T1000 (cell line): ENCODE measurements at places on chromosomes 2 and 18.

- DNase-seq = peak; percentile 57
Observed at GRCh38 chr2:133817680-133818566, 249.7 kb upstream of the NCKAP5 start.

DNA sequence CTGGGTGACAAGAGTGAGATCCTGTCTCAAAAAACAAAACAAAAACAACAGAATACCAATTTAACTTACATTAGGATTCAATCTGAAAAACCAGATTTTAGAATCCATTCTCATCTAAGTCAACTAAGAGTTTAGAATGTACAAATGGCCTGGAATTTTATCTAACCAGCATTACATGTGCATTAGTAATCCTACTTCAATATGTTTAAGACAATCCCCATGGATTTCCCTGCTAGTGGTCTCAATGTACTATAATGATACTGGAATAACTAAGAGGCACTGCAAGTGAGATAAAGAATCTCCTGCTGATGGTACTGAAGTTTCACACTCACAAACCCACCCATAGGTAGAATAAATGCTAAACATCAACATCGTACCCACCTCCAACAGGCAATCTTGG lies 53.9 kb upstream of the DNER start:
- no peak for DNase-seq

- DNase-seq = no peak
Observed at GRCh38 chr2:217790195-217790594, 212.6 kb downstream of the TNS1 start.

GRCh38 chr18:23099621-23100020 lies 35.7 kb upstream of the CABLES1 start:
- DNase-seq = no peak

DNA sequence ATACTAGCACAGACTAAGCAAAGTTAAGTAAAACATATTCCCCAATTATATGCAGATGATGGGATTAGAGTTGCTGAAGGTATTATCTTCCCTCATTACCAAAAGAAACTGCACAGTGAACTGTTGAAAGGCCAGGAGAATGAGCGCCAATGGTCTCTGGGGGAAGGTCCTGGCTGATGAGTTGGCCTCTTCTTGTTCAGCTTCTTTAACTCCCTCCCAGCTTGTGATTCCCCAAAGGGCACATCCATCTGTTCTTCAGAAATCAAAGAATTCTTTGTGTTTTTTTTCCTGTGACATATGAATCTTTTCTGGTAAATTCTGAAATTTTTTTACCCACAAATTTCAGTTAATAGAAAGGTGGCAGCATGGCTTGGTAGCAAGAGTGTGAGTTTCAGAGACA lies 667.6 kb downstream of the CNTNAP5 start:
- DNase-seq = no peak

DNA sequence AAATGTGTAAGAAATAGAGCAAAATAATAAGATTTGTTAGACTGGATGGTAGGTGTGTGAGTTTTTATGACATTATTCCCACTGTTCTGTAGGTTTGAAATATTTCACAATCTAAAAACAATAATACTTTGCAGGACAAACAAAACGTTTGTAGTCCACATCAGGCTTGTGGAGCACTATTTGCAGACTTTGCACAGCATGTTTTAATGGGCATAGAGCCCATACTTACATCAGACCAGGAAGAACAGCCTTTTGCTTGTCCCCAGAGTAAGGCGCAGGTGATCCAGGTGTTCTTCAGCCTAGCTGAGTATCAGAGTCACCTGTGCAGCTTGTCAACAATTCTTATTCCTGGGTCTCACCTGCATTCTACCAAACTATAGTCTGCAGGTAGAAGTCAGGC lies 9.1 kb upstream of the STK39 start:
- no peak for DNase-seq

- DNase-seq = no peak
Observed at GRCh38 chr2:35522450-35522849, 833.1 kb upstream of the CRIM1 start.

GRCh38 chr2:124257120-124257519 lies 232.0 kb downstream of the CNTNAP5 start:
- DNase-seq = no peak

GRCh38 chr2:21910832-21911507 lies 787.2 kb downstream of the TDRD15 start:
- DNase-seq = no peak

- DNase-seq = no peak
Observed at GRCh38 chr18:61955644-61956043, 62.8 kb upstream of the RNF152 start.

GRCh38 chr2:53848062-53848461 lies 11.7 kb downstream of the GPR75 start:
- no peak for DNase-seq

DNA sequence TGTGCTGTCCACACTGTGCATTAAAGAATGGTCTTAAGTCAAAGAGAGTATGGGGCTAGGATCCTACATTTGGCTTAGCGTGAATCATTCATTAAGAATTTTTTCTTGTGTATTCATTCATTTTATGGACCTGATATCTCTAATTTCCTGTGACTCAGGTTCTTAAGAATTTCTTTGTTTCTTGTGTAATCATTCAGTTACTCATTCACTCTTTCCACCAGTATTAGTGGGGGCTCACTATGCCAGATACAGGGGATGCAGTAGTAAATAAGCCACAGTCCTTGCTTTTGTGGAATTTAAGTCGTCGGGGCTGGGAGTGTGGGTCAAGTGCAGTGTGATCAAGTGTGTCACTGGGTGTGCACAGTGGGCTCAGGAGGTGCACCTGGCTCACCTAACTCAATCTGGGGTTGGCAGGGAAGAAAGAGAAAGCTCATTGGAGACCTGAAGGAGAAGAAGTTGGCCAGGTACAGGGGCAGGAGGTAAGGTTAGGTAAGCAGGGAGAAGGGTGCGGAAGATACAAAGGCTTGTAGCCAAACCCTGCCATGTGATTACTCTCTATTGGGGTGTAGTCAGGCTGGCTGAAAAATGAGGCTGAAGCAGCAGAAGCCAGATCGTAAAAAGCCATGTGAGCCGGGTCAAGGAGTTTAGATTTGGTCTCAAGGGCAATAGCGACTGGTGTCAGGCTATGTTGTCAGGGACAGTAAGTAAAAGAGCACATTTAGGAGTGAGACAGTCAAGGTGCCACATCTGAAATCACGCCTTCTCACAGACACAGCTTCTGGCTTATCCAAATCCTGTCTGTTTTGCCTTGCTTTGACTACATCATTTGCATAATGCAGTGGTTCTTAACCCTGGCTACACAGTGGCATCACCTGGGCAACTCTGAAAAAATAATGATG lies 67.2 kb downstream of the KCTD1 start:
- peak; percentile 30 for DNase-seq

- DNase-seq = no peak
Observed at GRCh38 chr2:226746196-226746800, 53.3 kb downstream of the IRS1 start.

GRCh38 chr2:240760576-240761246 lies 59.3 kb downstream of the KIF1A start:
- no peak for DNase-seq

- no peak for DNase-seq
Observed at GRCh38 chr2:217707131-217707611, 295.6 kb downstream of the TNS1 start.

GRCh38 chr2:112691881-112692281 lies 28.9 kb upstream of the NT5DC4 start:
- DNase-seq = no peak

GRCh38 chr2:76668279-76668678 lies 853.9 kb downstream of the LRRTM4 start:
- DNase-seq = no peak

DNA sequence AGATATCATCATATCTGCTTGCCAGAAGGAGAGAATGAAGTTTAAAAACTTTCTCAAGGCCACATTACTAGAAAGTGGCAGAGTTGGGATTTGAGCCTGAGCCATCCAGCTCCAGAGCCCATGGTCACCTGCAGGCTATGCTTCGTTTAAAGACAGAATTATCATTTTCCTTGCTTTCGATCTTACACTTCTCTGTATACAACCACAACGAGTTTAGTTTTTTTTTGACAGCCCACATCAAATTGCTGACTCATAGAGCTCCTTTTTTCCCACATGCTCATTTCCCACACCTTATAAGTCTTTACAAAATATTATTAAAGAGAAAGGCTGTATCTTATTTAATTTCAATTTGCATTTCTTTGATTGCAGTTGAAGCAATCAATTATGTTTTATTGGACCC lies 6.5 kb downstream of the PLEK start:
- no peak for DNase-seq

DNA sequence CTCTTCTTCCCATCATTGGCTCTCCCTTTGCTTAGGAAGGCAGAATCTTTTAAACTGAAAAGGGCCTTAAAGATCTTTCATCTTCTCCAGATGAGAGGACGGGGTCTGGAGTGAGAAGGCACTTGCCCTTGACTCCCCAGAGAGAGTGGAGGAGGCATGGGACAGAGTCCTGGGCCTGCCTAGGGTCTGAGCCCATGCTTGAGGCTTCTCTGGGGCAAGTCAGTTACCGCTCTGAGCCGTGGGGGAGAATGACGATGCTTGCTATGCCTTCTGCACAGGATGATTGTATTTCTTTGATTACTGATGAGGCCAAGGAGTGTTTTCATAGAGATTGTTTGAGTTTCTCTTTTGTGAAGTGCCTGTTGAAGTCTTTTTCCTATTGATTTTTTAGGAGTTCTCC lies 921 bp downstream of the PLB1 start:
- no peak for DNase-seq

- DNase-seq = no peak
Observed at GRCh38 chr18:35142275-35142615, 98.6 kb upstream of the ZNF397 start.

- no peak for DNase-seq
Observed at GRCh38 chr2:35530615-35531135, 824.9 kb upstream of the CRIM1 start.

DNA sequence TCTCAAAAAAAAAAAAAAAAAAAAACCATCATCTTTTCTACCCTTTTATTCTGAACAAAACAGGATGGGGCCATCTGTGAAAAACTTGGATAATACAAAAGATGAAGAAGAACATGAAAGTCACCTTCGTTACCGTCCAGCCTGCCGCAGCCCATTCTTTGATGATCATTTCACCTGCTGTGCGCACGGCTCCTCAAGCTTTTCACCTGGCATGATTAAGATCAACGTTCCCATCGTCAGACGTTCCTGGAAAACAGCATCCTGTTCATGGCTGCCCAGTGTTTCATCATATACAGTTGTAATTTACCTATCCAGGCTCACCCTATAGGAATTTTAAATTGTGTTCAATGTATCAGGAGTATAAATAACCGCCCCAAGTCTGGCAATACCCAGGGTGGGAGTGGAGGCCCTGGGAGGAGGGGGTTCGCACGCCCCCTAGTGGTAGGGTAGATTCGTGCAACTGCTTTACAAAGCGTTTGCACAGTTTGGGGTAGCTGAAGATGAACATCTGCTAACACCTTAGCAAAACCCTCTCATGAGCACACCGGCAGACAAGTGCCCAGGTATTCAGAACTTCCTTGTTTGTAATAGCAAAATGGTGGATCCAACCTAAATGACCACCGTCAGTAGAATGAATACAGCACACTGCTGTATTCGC lies 49.0 kb upstream of the GLI2 start:
- DNase-seq = no peak

GRCh38 chr18:6860804-6861448 lies 131.4 kb downstream of the ARHGAP28 start:
- no peak for DNase-seq

DNA sequence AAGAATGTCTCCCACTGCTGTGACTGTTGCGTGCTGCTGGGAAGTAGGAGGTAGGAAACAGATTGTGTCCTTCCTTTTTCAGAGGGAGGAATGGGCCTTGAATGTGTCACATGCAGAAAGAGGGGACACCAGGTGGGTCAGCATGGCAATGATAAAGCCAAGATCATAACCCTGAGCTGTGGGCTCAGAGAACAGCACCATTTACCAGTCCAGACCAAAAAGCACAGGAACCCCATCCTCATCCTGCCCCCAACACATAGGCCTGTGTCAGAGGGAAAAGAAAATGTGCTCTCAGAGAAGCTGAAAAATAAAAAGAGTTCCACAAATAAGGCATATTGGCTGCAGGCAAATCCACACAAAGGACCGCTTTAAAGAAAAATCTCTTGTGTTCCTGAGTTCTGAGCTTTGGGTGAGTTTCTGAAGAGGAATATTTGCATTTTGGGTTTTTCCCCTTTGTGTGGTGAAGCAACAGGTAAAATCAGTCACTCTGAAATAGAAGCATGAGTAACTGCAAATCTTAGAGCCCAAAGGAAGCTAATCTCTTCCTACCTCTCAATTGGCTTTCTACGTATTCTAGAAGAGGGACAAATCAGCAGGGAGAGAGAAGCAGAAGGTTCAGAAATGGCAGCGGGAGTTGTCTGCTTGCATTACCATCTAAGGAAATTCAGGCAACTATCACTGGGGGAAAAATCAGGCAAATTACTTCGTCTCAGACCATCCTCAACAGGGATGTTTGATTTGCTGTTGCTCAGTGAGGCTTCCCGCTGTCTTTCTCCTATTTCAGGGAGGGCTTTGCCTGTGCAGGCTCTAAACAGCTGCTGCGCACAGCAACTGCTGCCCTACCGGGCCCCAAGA lies 106.8 kb downstream of the BCL11A start:
- no peak for DNase-seq

GRCh38 chr2:68404893-68405799 lies 40.1 kb downstream of the PLEK start:
- no peak for DNase-seq

DNA sequence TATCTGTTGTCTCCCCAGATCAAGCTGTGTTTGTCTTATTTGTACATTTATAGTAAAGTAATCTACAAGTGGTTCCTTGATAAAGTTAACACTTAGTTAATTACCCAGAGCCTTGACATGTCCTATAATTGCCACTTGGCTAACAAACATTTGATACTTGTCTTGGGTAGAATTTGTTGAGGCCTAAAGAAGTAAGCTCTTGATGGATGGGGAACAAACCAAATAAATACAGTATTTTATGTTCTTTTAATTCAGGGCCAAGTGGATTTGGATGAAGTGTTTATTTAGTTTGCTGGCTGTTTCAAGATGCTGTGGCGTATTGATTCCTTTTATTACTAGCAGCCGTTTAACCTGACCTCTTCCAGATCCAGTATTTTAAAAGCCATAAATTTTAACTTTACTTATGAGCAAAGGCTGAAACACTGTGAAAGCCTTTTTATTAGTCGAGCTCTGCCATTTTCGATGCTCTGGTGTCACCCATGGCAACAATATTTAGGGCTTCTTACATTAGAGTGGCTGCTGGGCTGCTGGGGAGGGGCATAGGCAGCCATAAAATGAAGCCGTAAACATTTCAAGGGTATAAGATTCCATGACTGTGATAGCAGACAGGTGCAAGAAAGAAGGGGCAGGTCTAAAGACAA lies 401.6 kb upstream of the NRP2 start:
- DNase-seq = no peak

DNA sequence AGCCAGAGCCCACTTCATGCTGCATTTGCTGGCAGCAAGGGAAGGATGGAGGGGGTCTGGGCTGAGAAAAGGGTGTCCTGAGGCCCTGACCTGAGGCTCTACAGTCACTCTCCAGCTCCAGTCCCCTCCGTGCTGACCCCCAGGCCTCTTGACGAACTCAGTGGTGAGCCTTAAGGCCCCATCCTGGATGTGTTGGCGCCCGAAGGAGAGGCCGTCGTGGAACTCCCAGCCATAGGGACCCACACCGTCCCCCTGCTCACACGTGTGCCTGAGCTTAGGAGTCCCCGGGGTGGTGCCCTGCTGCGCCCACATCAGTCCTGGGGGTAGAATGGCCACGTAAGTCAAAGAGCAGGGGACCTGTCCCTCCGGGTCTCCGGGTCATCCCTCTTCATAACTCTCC lies 776 bp downstream of the MOGS start:
- DNase-seq = no peak
